Femur (tissue), 1 donor: ENCODE measurements at places on chromosomes 12 and 14.

GRCh38 chr14:65939184-65939583, 526.7 kb downstream of the FUT8 start:
- DNase-seq, result no peak

DNA sequence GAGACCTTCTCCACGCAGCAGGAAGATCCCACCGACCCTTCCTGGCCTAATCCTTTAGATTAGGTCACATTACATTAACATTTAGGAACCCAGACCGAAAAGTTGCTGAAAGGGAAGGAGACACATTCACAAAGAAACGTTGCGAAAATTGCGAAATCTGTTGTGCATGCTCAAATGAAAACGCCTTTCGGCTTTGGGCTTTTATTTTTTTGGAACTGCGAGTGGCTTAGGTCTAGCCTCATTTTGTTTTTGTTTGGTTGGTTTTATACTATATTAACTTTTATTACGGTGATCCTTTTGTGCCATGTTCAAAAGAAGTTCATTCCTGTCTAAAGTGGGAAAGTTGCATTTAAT, 1.5 kb downstream of the MYF6 start:
- DNase-seq, result no peak

- DNase-seq, result no peak
Observed at GRCh38 chr12:108495054-108495453, 20.0 kb upstream of the FICD start.

DNA sequence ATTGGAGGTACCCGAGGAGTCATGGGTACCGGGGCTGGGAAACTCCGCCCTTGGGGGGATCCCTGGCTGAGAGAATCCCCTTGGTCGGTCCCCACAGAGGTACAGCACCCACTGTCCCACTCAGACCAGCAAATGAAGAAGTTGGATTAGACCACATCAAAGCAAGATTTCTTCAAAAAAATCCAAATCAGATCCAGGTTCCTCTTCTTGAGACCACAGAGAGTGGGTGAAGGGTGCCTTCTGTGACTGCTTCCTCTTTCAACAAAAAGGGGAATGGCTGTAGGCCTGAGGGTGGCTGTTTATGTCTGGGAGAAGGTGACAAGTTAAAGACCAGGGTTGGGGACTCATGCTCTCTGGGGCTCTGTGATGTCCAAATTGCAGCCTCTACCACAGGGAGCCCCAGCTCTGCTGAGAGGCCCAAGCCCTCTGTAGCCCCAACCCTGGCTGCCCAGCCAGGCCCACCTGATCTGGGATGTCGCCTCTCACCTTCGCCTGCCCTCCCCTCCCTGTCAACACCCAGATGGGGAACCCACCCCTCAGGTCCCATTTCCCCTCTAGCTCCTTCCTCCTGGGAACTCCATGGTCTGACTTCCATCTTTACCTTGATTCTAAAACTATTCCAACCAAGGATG, 50.9 kb downstream of the ZFP36L1 start:
- DNase-seq, result no peak

DNA sequence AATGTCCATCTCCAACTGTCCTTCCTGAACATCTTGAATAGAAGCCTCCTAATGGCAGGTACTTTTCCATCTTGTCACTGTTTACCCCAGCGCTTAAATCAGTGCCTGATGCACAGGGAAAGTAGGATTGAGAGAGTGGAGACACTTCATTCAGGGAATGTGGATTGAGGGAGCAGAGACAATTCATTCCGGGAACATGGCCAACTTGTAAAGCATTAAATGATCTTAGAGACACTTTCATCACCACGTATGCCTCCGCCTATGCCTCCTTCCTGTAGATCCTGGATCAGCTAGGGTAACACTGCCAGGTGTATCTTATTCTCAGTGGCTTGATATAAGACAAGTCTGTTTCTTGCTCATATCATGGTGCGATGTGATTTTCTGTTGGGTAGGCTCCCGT, 67.6 kb upstream of the CSRP2 start:
- no peak for DNase-seq
